ENCODE measurements at places on chromosomes 2 and 18.

- no peak for DNase-seq
Observed at GRCh38 chr2:28680657-28681056, 71.0 kb upstream of the PPP1CB start.

DNA sequence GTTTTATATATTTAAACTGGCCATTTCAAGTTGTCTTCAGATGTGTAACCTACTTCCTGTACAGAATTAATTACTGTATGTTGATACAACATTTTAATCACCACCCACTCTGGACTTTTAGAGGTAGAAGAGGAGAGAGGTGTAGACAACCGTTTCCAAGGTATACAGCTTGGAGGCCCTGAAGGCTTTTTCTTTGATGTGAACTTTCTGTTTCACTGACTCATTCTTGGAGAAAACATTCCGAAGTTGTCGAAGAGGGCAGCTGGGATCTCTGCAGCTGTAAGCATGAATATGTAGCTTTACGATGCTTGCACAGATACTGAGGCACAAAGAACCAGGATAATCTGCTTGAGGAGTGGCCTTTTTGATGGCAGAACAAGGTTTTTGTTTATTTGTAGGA is 137.0 kb downstream of the NCKAP5 start:
- DNase-seq = no peak

- DNase-seq = no peak
Observed at GRCh38 chr2:46336283-46336959, 39.2 kb downstream of the EPAS1 start.

DNA sequence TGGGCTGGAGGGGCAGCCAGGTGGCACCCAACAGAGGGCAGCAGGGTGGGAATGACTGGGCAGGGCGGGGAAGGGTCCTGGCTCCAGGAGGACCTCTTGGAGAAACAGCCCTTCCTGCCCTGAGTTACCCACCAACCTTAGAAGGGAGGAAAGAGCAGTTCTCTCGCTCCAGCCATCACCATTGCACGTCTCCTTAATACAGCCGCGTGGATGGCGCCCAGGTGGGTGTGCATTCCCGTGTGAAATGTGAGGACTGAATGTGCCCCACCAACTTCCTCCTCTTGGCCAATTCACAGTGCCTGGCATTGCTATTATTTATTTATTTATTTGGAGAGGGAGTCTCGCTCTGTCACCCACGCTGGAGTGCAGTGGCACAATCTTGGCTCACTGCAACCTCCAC is 107.0 kb downstream of the SMIM21 start:
- no peak for DNase-seq

GRCh38 chr2:179373816-179374215 is 109.2 kb upstream of the SESTD1 start:
- no peak for DNase-seq

- no peak for DNase-seq
Observed at GRCh38 chr2:44237221-44237620, 38.1 kb upstream of the SLC3A1 start.

GRCh38 chr2:217698691-217699090 is 304.1 kb downstream of the TNS1 start:
- no peak for DNase-seq

- DNase-seq = no peak
Observed at GRCh38 chr18:33424266-33424946, 16.1 kb downstream of the CCDC178 start.

GRCh38 chr2:219399716-219400478 is 12.2 kb upstream of the DNPEP start:
- no peak for DNase-seq

GRCh38 chr2:224909885-224910573 is 132.2 kb downstream of the DOCK10 start:
- DNase-seq = no peak

DNA sequence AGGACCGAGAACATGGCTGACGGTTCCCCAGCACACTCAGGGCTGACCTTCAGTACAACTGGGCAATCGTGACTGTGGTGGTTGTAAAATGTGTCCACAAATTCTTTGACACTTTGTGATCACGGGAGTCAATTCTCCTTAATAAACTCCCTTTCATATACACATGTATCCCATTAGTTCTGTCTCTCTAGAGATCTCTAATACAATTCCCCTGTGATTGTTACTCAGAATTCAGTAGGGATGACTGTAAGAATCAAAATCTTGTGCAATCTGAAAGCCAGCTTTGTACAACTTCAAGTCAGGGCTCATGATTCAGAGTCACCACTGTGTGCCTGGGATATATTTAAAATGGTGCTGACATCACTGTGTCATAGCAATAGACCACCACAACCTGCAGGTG is 89.5 kb upstream of the LMAN1 start:
- no peak for DNase-seq

DNA sequence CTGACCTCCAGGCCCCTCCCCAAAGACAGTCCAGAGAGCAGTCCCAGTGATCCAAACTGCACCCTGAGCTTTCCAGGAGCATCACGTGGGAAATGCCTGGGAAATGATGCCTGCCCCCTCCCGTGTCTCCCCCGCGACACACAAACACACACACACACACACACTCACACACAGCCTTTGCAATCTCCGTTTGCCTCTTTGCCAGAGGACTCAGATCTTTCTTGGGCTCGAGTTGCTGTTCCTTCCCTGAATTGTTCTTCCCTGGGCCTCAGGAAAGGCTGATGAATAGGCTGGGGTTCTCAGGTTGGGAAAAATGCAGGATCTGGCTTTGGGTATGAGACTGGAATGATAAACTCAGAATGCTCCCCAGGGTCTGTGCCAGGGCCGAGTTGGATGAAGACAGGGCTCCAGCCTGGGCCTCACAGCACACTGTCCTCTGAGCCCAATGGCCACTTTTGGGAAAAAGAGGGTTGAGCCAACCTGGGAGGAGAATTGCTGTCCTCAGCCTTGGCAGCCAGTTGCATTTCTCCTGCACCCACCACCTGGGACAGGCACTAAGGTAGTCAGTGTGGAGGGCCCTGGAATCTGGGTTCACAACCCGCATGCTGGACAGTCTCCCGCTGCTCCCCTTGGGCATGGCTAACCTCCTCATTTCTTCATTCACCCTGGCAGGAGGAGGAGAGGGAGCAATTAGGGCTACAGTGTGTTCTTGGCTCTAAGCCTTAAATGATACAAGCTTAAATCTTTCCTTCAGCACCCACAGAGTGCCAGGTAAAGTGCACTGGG is 43.9 kb upstream of the ATP6V1B1 start:
- DNase-seq = no peak

DNA sequence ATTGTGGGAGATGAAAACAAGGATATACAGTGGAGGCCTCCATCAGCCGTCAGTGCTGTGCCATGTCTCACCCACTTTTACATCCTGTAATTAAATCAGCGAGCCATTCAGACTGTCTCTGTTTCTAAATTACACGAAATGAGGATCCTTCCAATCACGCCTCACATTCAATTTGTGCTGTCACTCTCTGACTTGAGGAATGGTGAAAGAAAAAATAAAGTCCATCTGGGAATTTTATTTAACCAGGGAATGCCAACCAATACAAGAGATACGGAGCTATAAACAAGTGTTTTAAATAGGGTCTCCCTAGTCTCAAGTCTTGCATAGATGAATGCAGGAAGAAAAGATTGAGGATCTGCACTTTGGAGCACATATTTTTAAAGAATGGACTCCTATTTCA is 72.8 kb downstream of the CMPK2 start:
- DNase-seq = no peak

DNA sequence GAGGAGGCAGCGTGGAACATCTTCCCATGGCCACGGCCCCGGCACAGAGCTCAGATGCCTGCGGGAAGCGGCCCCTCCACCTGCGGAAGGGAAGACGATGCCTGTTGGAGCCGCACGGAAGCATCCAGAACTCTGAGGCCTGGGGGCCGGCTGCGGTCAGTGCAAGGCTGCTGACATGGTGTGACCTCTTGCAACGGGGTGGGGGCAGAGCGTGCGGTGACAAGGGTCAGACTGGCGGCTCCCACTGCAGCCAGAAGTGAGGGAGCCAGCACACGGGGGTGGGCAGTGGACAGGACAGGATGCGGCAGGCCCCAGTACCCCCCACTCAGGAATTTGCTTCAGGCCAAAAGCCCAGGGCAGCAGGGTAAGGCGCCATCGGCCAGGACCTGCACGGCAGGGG is 48.8 kb downstream of the SLC66A2 start:
- DNase-seq = no peak

GRCh38 chr2:124112966-124113365 is 87.9 kb downstream of the CNTNAP5 start:
- DNase-seq = no peak

DNA sequence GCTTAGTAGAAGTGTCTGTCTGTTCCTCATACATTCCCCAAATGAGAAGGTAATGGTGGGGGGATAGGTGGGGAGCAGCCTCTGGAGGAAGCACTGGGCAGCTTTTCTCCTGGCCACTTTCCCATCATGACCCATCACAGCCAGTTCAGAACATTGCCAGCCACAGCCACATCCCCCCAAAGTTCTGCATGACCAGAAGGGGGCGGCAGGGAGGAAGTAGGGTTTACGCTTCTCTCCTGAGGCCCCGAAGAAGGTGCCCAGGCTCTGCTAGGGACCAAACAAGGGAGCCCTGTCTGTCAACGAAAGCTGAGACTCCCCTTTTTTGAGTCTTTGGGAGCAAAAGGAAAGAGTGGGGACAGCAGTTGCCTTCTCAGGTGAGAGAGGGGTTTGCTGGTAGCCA is 7.7 kb downstream of the IGFBP5 start:
- DNase-seq = no peak

DNA sequence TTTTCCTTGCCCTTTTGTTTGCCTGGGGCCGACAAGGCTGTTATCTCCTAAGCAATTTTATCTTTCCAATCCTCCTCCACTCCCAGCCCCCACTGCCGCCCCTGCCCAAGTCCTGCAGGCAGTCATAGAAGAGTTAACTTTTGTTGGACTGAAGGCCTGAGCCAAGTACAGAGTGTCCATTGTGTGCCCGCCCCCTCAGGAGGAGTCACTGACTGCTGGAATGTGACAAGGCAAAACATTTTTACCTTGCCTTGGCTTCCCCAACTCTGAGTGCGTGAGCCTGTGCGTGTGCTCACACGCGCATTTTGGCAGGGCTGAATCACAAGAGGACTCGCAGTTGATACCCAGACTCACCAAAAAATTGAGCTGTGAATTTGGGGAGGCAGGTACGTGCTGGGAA is 16.2 kb downstream of the SETBP1 start:
- no peak for DNase-seq

DNA sequence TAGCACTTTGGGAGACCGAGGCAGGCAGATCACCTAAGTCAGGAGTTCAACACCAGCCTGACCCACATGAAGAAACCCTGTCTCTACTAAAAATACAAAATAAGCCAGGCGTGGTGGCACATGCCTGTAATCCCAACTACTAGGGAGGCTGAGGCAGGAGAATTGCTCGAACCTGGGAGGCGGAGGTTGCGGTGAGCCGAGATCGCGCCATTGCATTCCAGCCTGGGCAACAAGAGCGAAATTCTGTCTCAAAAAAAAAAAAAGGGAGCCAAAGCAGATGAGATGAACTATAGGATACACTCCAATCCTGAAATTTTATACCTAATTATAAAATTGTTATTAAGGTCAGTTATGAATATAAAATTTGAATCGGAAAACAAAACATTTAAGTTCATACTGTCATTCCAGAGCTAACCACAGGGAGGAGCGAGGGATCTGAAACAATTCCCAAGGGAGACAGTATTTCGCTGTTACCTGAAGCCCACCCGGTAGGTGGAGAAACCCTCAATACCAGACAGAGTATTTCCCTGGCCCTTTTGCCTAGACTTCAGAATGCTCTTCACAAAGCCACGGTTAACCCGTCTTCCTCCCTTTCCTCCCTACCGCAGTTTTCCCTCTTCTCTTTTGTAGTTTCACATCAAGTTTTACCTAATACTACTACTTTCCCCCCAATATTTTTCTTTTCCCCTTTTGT is 1.4 kb downstream of the PPM1G start:
- no peak for DNase-seq

- DNase-seq = no peak
Observed at GRCh38 chr2:147836099-147836498, 8.7 kb upstream of the ACVR2A start.

GRCh38 chr2:24881623-24882022 is 38.4 kb downstream of the ADCY3 start:
- DNase-seq = no peak

- DNase-seq = no peak
Observed at GRCh38 chr2:188042412-188042811, 249.3 kb upstream of the GULP1 start.

DNA sequence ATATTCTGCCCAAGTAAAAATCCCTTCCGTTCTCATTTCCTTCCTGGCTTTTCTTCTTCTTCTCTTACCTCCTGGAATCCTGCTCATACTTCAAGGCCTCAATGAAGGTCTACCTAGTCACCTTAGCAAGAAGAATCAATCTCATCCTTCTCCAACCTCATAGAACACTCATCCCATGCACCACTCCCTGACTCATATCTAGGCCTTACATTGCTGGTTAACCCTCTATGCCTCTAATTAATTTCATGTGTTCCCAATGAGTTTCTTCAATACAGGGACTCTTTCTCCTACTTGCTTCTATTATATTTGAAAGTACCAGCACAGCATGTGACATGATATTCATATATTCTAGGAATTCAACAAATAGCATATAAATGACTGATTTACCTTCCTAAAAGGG is 63.0 kb downstream of the BCL11A start:
- no peak for DNase-seq
